Stimulated activated CD4-positive, alpha-beta T cell treated with anti-CD3 and anti-CD28 coated beads, TNF-alpha, amount 100 ng/mL, for 4 hours (primary cell): ENCODE measurements at places on chromosomes 3 and 15.

- DNase-seq, result no peak
These were observed 383 bp upstream of the EFCC1 start for GRCh38 chr3:129000742-129001100.

- DNase-seq, result no peak
These were observed 27.4 kb downstream of the CALML4 start for GRCh38 chr15:68177742-68178141.

GRCh38 chr3:144953959-144954358, 982.3 kb downstream of the DIPK2A start:
- DNase-seq, result no peak

DNA sequence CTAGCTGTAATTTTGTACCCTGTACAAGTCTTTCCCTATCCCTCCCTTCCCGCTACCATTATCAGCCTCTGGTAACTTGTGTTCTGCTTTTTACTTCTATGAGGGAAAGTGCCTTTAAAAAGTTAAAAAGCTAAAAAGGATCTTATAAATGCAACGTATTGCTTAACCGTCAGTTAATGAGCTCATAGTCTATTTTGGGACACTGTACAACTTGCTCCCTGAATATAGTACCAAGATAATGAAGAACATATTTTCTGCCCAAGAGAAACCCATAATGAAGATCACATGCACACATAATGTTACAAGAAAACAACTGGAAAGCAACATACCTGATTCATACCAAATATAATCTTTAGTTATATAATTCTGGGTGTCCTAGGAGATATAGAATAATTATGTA, 22.6 kb downstream of the ZIC1 start:
- no peak for DNase-seq
